Stimulated activated CD4-positive, alpha-beta T cell treated with anti-CD3 and anti-CD28 coated beads, Interleukin-4, amount 100 ng/mL, for 48 hours (primary cell): ENCODE measurements at places on chromosomes 3 and 15.

DNA sequence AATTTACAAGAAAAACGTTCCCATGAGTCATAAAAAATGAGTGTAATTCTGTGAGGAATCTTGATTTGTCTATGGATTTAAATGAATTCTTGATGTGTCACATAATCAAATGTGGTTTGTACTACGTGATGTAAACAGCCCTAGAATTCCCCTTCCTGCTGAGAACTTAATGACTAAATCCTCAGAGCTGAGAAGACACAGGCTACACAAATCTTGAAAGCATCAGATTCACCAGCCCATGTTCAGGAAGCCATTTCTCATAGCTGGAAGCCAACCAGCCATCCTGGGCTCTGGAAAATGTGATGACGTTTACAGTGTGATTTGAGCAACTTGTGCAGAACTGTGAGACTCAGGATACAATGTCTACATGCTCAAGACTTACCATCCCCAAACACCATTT, 193.7 kb upstream of the MME start:
- no peak for DNase-seq

DNA sequence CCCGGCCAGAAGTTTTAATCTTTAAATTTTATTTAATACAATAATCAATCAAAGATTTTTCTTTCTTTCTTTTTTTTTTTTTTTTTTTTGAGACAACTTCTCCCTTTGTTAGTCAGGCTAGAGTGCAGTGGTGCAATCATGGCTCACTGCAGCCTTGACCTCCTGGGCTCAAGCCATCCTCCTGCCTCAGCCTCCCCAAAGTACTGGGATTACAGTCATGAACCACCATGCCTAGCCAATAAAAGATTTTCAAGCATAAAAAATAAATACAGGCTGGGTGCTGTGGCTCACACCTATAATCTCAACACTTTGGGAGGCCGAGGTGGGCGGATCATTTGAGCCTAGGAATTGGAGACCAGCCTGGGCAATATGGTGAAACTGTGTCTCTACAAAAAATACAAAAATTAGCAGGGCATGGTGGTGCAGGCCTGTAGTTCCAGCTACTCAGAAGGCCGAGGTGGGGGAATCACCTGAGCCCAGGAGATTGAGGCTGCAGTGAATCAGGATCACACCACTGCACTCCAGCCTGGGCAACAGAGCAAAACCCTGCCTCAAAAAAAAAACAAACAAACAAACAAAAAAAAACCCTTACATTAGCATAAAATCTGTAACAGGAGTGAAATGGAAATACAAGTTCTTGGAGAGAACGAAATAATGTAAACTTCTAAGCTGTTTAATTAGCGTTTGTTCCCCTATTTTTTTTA, 29.1 kb upstream of the SRP14 start:
- no peak for DNase-seq

DNA sequence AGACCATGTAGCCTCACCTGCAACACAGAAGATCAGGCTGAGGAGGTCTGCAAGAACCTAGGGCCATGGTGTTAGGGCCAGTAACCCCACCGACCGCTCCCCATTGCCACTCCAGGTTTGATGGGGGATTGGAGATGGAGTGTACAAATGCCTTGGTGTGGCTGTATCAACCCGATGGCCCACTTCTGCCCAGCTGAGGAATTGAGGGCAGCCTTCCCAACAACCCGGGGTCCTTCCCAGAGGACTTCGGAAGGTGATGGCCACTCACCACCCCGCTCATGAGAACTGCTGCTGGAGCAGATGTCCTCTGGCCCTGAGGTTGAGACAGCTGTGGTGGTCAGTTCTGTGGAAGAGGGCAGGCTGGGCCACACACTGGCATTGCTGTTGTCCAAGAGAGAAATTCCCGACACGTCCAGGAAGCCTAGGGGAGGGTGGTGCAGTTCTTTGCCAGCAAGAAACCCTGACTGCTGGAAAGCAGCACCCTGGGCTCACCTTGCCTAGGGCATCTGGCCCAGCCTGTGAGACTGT, 8.9 kb downstream of the GORASP1 start:
- DNase-seq = no peak

DNA sequence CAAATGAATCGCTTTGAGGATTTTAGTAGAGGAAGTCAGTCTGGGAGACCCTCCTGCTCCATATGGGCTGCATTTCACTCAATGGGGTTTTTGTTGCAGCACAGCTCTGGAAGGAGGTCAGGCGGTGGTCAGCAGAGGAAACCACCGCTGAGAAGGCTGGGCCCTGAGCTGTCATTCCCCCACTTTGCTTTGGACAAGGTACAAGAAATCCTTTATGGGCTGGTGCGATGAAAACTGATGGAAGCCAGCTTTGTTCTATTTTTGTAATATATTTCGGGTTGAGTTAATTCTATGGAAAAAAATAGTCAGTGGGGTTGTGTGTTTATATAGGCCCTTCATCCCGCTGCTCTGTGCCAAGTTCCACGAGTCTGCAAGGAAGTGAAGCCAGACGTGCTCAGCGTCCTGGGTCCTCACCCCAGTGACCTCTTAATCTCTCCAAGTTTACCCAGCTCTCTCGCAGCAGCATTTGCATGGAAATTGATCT, 157.1 kb upstream of the TMC3 start:
- DNase-seq = no peak

GRCh38 chr3:190130696-190131095, 10.0 kb upstream of the P3H2 start:
- DNase-seq = no peak

DNA sequence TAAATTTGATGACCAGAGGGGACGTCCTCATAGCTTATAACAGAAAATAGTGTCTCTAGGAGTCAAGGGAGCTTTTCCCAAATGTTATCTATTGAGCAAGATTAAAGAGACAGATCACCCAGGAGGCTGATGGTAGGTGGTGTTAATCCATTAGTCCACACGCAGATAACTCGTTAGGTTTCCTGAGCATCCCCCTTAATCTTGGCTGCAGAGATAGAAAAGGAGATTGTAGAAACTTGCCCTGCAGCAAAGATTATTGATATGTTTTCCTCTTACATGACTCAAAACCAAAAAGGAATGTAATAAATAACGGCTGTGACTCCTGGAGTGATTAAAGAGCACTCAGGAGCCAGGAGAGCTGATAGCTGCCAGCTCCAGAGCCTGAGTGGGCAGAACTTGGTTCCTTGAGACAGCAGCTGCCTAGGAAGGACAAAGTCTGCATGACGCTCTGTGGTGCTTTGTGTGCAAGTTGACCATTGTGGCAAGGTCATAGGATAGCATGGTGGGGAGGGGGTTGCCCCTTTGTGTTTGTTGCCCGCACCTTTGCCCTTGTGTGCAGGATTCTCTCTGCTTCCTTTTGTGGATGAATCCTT, 234.8 kb downstream of the PTPRG start:
- DNase-seq = no peak

DNA sequence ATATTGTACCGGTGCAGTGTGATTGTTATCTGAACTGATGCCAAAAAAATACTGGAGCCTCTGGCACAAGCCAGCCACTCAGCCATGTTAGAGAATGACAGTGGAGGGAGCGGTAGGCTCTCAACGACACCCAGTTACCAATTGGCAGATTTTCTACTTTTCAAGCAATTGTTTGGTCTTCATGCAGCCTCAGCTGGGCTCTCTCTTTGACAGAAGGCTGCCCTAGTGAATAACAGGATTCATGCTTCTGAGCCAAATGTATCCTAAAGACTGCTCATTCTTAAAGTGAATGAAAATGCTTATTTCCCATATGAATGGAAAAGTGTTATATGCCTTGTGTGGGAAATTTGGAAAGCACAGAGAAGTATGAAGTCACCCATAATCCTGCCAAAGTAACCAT, 261.2 kb upstream of the TRIM42 start:
- no peak for DNase-seq

- DNase-seq = no peak
Observed at GRCh38 chr3:101182734-101183133, 137.6 kb downstream of the IMPG2 start.

- no peak for DNase-seq
Observed at GRCh38 chr3:152260026-152260425, 8.7 kb upstream of the MBNL1 start.

DNA sequence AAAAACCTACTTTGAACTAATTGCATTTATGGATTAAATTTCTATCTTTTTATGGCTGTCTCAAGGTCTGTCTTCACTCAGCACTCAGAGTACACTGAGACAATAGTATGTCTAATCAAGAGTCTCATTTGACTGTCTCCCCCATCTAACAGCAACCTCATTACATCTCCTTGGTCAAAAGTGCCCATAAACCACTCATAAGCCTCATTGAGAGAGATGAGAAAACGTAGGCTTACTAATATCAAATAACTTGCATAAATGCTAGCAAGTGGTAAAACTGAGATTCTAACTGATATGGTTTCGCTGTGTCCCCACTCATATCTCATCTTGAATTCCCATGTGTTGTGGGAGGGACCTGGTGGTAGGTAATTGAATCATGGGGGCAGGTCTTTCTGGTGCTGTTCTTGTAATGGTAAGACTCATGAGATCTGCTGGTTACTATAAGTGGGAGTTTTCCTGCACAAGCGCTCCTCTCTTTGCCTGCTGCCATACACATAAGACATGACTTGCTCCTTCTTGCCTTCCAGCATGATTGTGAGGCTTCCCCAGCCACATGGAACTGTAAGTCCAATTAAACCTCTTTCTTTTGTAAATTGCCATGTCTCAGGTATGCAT, 113.9 kb downstream of the TFDP2 start:
- no peak for DNase-seq

- peak; percentile 61 for DNase-seq
Observed at GRCh38 chr3:141875893-141876380, 506 bp upstream of the ATP1B3 start.

GRCh38 chr3:174322789-174323188, 536.3 kb upstream of the NAALADL2 start:
- DNase-seq = no peak

DNA sequence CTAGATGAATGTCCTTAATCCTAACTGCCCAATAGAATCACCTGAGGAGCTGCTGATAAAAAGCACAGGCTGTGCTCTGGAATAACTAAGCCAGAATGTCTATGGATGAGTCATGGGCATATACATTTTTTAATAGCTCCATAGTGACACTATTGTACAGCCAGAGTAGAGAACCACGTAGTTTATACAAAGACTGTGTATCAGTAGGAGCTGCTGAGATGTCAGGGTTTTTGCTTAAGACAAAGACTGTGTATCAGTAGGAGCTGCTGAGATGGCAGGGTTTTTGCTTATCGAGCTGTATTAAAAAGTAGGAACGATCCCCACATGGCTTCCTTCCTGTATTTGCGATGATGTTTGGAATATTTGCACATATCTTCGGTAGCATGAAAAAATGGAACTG, 137.4 kb downstream of the SV2B start:
- DNase-seq = no peak

DNA sequence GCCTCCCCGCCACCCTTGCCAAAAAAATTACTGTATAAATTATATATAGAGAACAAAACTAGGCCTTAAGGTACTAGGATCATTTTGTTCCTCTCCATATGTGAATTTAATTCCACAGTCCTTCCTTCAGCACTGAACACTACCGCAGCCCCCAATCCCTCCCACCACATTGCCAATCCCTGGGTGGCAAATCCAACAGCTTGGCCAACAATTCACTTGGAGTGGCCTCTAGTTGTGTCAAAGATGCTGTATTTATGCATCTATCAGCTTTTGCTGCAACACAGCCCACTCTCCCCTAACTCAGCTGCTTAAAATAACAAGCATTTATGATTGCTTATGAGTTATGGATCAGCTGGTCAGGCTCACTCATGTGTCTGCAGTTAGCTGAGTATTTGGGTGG, 18.6 kb downstream of the GPD1L start:
- DNase-seq = no peak

GRCh38 chr3:138686771-138687221, 78.2 kb downstream of the FAIM start:
- no peak for DNase-seq

DNA sequence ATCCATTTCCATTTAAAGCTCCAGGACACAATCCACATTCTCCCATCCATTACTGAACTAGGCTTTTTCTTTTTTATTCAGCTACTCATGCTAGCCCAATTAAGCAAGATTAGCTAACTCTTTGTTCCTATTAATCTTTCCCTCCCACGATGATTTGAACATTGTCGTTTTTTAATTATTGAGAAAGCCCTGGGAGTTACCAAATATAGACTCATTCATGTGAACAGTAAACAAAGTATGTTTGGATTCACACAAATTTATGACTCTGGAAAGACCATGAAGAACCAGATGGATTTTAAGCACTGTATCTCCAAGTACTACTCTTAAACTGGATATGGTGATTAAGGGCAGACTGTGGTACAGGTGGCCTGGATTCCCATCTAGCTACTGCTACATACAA, 82.2 kb downstream of the STRIT1 start:
- DNase-seq = no peak

- peak; percentile 15 for DNase-seq
Observed at GRCh38 chr3:129481766-129482332, 41.8 kb downstream of the IFT122 start.
